A673 (cell line): ENCODE measurements at places on chromosomes 1 and 21.

DNA sequence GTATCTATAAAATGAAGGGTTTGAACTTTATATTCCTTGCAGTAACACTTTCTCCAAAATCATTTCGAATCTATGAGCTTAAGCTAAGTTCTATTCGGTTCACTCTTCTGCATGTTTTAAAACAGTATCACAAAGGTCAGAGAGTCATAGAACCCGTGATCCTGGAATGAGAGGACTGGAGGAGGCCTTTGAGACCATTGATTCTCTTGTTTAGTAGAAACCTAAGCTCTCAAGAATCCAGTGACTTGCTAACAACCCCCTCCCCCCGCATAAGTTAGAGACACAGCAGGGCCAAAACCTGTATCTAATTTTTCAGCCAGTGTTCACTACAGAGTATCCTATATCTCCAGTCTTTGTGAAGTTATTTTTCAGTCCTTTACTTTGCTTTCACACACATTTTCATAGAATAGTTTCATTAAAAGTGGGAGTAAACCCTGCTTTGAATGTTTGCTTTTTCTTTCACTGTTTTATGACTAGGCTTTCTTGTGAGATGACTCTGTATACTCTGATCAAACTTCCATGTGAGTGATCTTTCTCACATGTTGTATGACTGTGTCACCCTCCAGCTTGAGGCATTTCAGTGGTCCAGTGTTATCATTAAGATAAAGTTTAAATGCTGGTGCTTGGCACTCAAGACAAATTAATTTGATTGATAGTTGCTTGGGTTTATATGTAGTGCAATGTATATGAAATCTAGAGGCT, 275.4 kb upstream of the SGIP1 start:
- DNase-seq, result no peak

GRCh38 chr1:214318356-214318755, 37.4 kb downstream of the SMYD2 start:
- no peak for DNase-seq

- no peak for DNase-seq
Measured at GRCh38 chr1:230771773-230772354, 24.7 kb downstream of the CAPN9 start.

- DNase-seq, result no peak
Measured at GRCh38 chr1:207867136-207868109, 43.5 kb downstream of the CD34 start.

- DNase-seq, result no peak
Measured at GRCh38 chr1:18549106-18549505, 68.4 kb downstream of the KLHDC7A start.

GRCh38 chr1:173050865-173051264, at the start of gene TNFSF18:
TNFSF18 (minus strand) TSS chr1:173050941; CDS start chr1:173050896, 45 bp downstream.
- DNase-seq, result peak; percentile 77

DNA sequence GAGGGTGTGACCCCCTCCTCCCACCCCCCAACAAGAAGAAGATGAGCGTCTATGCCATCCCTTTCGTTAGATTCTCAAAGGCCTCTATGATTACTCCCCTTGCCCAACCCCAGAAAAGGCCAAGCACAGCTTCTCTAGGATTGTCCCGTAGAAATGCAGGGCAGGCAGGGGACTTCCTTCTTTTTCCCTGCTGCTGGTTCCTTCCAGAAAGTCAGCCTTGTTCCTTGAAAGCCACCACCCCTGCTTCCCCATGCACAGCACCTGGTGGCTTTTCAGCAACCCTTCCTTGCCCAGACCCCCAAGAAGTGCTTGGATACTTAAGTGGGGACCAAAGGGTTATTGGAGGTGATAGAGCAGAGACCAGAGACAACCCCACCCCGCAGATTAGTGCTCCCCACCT, 75.1 kb downstream of the ARHGEF10L start:
- DNase-seq, result no peak

DNA sequence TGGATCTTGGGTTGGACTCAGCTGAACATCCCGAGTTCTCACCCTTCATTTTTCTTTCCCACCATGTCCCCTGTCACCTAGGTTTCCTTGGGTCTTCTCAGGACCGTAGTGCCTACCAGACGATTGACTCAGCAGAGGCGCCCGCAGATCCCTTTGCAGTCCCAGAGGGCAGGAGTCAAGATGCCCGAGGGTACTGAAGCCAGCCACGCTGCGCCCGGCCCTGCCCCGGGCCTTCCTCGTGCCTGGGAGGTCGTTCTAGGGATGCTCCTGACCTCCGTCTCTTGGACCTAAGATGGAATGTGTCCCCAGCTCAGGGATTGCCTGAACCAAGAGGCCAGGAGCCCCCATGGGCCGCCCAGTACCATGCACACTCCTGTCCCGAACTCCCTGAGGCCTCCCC, 12.0 kb upstream of the C1orf167 start:
- no peak for DNase-seq

- no peak for DNase-seq
Measured at GRCh38 chr1:38839363-38839762, 20.2 kb downstream of the RRAGC start.

- no peak for DNase-seq
Measured at GRCh38 chr1:79551321-79551720, 544.8 kb upstream of the ADGRL4 start.

DNA sequence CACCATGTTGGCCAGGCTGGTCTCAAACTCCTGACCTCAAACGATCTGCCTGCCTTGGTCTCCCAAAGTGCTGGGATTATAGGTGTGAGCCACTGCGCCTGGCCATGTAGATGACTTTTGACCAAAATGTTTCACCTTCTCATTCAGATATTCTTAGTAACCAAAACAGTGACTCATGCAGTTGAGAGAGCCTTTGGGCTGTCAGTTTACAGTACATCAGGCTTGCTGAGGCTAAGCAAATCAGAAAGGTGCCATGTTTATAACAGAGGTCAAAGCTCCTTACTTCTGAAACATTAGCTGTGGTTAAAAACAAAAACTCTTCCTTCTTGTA, 21.0 kb downstream of the CNIH4 start:
- DNase-seq, result no peak

- DNase-seq, result no peak
Measured at GRCh38 chr1:95126846-95127245, 9.7 kb downstream of the TLCD4 start.

GRCh38 chr1:230827801-230828200, 40.5 kb downstream of the C1orf198 start:
- DNase-seq, result no peak

GRCh38 chr1:72434070-72434469, 151.7 kb upstream of the NEGR1 start:
- DNase-seq, result no peak

- peak; percentile 45 for DNase-seq
Measured at GRCh38 chr1:247487057-247487456, 29.2 kb upstream of the OR2B11 start.

GRCh38 chr1:17933501-17933900, 174.1 kb upstream of the IGSF21 start:
- no peak for DNase-seq

DNA sequence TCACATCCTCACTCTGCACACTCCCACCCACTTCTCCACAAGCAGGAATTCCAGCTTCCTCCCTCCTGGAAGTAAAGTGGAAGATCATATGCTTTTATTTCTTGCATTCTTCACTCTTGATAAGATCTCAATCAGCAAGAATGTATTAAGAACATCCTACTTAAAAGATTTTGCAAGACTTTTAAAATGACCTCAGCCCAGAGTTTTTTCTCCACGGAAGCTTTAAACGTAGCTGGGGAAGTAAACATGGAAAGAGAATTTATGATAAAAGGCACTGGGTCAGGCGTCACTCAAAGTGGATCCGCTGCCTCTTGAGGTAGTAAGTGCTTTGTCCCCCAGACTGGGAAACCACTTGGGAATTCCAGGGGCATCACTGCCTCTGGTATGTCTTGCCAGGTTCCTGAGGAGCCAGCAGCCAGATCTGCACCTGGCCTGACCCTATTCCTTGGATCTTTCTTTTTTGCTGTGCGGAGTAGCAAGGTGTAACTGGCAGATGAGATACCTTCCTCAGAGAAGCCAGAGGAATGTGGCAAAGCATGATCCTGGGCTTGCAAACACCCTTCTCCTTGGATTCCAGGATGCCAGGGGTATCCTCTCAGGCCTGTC, 33.9 kb downstream of the CDK18 start:
- DNase-seq, result no peak

DNA sequence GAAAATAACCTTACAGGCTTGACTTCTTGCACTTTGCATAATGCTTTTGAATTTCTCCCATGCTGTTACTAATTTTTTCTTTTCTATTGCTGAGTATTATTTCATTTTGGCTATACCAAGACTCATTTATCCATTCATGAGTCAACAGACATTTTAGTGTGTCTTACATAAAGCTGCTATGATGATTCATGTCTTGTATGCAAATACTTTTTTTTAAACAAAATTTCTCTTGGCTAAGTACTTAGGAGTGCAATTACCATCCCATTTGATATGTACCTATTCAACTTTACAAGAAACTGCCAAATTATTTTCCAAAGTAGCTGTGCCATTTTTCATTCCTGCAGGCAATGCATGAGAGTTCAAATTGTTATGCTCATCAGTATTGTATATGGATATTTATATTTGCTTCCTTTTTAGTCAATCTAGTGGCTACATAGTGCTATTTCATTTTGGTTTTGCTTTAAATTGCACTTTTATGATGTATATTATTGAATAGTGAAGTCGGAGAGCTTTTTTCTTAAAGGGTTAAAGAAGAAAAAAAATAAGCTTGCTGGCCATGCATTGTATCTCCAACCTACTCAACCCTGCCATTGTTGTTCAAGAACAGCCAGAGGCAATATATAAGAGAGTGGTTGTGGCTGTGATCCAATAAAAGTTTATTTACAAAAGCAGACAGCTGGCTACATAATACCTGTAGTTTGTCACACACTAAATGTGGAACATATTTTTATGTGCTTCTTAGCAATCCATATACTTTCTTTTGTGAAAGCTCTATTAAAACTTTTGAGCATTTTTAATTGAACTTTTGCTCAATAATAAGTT, 862.8 kb downstream of the KCNT2 start:
- DNase-seq, result no peak

DNA sequence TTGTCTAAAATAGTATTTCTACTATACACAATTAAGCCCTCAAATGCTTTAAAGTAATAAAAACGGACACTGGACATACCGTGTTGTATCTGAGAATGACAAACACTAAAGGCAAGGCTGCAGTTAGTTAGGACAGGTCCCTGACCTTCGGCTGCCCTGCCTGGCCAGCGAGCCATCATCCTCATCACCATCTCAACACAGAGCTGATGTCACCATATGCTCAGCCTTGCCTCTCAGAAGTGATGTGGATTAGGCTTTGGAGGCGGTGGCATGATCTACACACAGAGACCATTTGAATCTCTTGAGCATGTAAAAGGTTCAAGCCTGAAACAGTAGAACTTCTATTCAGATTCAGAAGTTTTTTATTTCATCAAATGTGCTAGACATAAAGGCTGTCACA, 244.7 kb downstream of the SDCCAG8 start:
- no peak for DNase-seq

DNA sequence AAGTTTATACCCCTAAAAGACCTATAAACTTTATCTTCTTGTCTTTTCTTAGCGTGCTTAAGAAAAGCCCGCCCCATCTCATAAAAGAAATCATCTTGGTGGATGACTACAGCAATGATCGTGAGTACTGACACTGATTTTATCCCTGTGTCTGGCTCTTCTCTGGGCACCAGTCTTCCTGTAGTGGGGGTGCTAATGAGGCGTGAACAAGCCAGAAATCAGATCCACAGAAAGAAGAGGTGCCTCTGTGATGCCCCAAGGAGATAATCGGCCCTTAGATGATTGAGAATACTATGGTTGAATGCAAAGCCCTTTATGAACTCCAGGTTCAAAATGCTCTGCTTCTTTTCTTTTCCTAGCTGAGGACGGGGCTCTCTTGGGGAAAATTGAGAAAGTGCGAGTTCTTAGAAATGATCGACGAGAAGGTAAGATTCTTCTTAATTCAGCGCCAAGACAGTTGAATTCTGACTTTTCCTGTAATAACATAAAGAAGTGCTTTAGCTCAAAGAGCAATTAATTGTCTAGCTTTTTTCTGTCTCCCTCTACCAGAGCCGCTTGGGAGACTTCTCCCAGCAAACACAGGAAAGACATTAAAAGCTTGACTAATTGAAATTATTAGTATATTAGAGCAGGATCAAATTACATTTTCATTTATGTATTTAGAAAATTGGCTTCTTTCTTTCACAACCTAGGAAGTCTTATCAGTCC, 169.4 kb downstream of the GALNT2 start:
- DNase-seq, result peak; percentile 78

- no peak for DNase-seq
Measured at GRCh38 chr1:119874186-119874585, 22.1 kb downstream of the ADAM30 start.

- DNase-seq, result no peak
Measured at GRCh38 chr1:167420510-167420909, 97.8 kb downstream of the CD247 start.

GRCh38 chr1:38085666-38086330, 39.2 kb upstream of the POU3F1 start:
- no peak for DNase-seq

- DNase-seq, result peak; percentile 5
Measured at GRCh38 chr1:166700696-166701095, 138.6 kb upstream of the POGK start.

GRCh38 chr1:23370330-23370708, 683 bp upstream of the ZNF436 start:
- no peak for DNase-seq

- DNase-seq, result no peak
Measured at GRCh38 chr1:65363484-65363883, 54.1 kb downstream of the DNAJC6 start.

DNA sequence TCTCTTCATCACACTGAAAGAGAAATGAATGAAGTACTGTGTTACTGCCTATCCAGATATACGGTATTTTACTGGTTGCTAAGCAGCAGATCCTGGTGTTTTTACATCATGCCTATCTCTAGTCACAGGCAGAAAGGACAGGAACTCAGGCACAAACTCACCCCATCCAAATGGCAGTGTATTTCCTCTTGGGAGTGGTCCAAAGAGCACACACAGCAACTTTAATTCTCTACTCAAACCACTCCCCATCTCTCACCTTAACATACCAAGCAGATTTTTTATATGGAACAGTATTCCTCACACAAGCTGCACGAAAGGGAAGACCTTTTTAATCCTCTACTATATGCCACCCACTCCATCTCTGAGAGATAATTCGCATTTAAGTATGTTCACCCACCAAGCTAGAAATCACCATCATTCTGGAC, 27.3 kb downstream of the EIF4G3 start:
- DNase-seq, result peak; percentile 22

- no peak for DNase-seq
Measured at GRCh38 chr1:245871915-245872314, 635.2 kb downstream of the SMYD3 start.

GRCh38 chr1:10908266-10908665, 104.2 kb upstream of the TARDBP start:
- DNase-seq, result no peak

GRCh38 chr1:99674115-99675064, 28.5 kb downstream of the PALMD start:
- DNase-seq, result no peak

DNA sequence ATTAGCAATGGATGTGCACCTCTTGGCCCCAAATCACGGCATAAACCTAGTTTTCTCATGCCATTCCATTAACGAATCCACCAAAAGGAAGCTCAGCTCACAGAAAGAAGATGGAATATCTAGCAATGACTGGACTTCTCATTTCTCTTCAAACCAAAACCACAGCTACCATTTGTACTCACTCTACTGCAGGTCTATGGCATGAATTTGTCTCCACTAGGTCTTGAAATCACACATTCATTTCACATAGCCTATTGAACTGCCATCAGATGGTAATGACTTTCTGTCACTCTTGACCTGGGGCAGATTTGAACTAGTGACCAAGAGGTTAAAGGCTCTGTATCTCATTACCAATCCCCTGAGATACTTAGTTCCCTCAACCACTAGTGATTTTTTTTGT, 382.7 kb downstream of the DPYD start:
- no peak for DNase-seq

GRCh38 chr1:212688341-212689047, 11.1 kb downstream of the BATF3 start:
- DNase-seq, result peak; percentile 22
